ENCODE measurements at places on chromosomes 6 and 20.
A peak's percentile ranks its signal among the peaks of the same experiment; 100 is the strongest.

DNA sequence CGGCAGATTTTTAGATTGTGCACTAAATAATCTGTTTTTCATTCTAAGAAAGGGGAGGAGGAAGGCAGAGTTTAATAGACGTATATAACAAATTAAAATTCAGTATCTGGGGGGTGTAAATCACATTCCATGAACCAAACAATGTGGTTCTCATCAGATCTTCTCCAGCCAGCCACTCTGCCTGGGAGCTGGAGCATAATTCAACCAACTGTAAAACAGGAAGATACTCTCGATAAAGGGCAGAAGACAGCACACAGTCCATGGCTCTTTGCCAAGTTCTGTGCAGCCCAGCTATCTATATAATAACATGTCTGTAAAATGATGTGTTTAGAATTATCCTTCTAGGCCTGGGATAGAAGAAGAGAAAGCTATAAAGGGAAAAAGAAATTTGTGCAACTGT, 289.9 kb upstream of the ZFP64 start:
- DNase-seq, result no peak

- no peak for DNase-seq
Observed at GRCh38 chr6:77383026-77383425, 80.3 kb downstream of the HTR1B start.

- no peak for DNase-seq
Observed at GRCh38 chr6:53960311-53960710, 150.9 kb upstream of the MLIP start.

DNA sequence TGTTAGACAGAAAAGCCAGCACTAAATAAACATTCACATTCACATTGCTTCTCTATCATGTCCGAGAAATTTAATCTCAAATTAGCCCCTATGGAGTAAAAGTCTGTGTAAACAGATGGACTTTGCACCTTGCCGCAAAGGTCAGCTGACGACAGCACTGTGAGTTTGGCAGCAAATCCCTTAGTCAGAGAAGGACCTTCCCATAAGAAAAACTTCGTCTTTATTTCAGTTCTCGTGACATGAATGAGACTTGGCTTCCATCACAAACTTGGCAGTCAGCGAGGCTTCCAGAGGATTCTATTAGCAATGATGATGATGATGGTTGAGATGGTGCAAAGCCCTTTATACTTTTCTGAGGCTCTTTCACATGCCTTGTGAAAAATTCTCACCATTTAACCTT, 133.7 kb upstream of the IFNGR1 start:
- DNase-seq, result no peak

- DNase-seq, result peak; percentile 81
Observed at GRCh38 chr6:34630040-34630439, 66.5 kb downstream of the ILRUN start.
